ENCODE measurements at places on chromosomes 3 and 15. TPM values are rescaled to one million over a fixed set of nuclear protein-coding genes. Genes with fewer than 3 reads are reported as not detected.

GRCh38 chr3:67916353-67916752 lies 261.9 kb upstream of the SUCLG2 start:
- no peak for DNase-seq

- DNase-seq = no peak
Measured at GRCh38 chr15:59223736-59224135, 17.1 kb downstream of the LDHAL6B start.

CHRD gene
- 0.19 TPM for total RNA-seq

- DNase-seq = no peak
Measured at GRCh38 chr3:126718561-126719445, 14.8 kb downstream of the CHCHD6 start.

DNA sequence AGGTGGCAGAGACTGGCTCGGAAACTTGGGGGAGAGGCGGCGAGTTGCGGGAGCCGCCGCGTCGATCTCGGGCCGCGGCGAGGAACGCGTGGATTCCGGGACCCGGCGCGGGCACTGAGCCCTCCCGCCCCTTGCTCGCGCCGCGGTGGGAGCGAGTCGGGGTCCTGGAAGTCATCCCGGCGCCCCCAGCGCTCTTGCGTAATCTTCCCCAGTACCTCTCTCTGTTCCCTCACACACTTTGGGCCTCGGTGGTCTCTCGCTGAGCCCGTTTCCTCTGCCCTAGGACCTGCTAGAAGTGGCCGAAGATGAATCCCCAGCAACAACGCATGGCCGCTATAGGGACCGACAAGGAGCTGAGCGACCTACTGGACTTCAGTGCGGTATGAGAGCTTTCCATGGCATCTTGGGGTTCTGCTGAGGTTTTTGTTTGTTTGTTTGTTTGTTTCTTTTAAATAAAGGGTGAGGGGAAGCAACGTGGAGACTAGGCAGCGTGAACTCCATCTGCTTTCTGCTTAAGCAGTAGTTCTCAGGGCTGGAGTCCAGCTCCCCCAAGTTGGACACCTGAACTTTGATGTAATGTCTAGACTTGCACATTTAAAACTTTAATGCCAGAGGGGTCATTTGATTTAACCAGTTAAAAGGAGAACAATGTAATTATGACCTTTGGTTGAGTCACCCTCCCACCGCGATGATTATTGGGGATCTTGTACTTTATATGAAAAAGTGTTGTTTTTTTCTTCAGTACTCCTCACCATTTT lies 1.3 kb downstream of the TCF12 start:
- no peak for DNase-seq

DNA sequence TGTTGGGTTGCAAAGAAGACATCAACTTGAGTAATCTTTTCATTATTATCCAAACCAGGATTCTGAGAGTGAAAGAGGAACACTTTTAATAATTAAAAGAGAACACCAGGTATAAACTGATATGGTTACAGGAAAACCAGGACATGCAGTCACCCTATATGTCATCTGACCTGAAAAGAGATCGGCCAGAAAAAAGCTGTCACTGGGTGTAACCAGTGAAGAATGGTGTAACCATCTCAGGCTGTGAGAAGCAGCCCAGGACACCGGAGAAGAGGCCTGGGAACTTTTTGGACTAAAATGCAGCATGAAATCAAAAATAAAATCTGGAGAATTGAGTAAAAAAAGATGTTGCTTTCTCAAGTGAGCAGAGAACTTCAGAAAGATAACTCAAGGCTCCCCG lies 10.1 kb upstream of the CCDC80 start:
- no peak for DNase-seq

Data from activated T-cell treated with anti-CD3 and anti-CD28 coated beads, Interleukin-2, amount 50 U/mL, for 72 hours (primary cell).